ENCODE measurements at places on chromosomes 5 and 9.

DNA sequence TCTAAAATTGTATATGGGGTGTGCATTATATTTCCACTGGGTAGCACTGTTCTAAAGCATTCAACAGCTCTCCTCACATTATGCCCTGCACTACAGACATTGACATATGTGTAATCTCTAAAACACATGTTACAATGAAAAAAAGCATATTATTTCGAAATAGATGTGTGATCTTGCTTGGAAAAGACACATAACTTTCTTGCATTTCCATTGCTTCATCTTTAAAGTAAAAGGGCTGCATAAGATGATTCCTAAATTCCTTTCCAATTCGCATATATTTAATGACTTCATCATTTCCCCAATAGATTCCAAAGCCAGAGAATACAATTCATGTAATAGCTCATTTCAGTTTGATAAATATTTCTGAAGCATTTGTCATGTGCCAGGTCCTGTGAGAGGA, 566.9 kb downstream of the PDE4D start:
- no peak for DNase-seq

GRCh38 chr5:157451806-157452205, 8.2 kb upstream of the NIPAL4 start:
- DNase-seq: no peak

DNA sequence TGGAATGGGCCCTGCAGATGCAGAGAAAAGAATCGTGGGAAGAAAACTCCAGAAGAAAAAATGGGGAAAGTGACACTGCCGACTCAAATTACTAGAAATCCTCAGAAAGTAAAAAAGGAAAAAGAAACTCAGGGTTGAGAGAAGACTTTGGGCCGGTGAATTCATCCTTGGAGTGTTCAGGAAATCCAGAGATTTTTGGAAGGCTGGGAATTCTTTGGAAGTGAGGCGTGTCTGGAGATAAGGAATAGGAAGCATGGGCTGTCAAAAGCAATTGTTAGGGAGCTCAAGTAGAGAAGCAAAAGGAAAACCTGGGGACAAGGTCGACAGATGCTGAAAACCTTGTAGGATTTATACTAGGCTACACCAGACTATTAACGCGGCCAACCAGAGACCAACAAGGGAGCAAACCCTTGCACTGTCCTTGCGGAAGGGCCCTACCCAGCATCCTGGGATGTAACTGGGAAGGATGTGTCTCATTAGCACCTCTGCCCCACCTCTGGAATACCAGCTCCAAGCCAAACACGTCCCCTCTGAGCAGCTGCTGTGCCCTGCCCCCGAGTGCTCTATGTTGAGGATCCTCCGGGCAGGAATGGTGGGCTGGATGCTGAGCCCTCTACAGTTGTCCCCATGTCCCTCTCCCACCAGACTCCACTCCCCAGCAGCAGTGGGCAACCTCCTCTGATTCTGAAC, 11.6 kb downstream of the DAB2IP start:
- DNase-seq: no peak

DNA sequence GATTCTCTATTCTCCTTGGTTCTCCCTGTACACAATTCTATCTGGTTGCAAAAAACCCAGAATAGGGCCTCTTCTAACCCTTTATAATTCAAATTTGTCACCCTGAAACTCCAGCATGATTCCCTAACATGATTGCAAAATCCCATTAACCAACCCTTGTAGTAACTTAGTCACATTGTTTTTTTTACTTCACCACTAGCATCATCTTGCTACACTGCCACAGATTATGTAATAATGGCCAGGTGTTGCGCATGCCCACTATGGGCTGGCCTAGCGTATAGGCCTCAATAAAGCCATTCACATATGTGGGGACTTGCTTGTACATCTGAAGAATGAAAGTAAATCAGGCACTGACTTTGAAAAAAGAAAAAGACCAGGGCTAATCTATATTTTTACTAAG, 25.7 kb downstream of the FAM170A start:
- DNase-seq: peak; percentile 24

- DNase-seq: no peak
Measured at GRCh38 chr9:112377087-112377486, 2.8 kb upstream of the HSDL2 start.

DNA sequence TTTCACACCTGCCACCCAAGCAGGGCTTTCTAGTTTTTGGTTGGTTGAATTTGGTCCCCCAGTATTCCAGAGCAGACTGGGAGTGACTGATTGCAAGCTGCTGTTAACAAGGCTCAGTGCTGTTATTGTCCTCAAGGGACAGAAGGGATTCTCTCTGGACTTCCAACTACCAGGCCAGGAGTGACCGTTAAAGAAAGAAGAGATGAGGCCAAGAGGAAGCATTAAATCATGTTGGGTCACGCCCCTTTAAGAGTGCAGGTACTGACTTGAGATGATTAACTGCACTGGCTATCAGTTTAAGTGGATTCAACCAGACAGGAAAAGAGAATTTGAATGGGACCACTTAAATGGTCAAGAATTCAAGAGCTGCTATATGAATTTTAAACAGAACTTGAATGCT, 220.8 kb upstream of the PCSK5 start:
- DNase-seq: no peak

- DNase-seq: no peak
Measured at GRCh38 chr9:135180586-135180985, 93.1 kb downstream of the OLFM1 start.

GRCh38 chr9:14027116-14027800, 286.7 kb downstream of the NFIB start:
- no peak for DNase-seq

GRCh38 chr5:2906302-2907090, 155.0 kb upstream of the IRX2 start:
- no peak for DNase-seq

DNA sequence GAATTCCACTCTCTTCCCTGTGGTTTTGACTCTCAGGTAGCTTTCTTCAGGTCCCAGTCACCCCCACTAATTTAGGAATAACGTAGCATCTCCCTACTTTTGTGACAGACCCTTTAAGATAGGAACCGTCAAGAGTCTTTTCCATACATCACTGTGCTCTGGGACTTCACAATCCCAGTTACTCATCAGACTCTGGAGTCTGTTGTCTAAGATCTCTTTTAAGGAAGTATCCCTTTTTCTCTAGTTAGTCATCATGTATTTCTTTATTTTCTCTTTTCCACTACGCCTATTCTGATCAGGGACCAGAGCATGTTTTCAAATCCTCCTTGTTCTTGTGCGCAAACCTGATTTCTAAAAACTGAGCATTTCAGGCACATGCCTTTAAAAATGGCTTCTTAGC, 143.0 kb downstream of the GOLPH3 start:
- no peak for DNase-seq

DNA sequence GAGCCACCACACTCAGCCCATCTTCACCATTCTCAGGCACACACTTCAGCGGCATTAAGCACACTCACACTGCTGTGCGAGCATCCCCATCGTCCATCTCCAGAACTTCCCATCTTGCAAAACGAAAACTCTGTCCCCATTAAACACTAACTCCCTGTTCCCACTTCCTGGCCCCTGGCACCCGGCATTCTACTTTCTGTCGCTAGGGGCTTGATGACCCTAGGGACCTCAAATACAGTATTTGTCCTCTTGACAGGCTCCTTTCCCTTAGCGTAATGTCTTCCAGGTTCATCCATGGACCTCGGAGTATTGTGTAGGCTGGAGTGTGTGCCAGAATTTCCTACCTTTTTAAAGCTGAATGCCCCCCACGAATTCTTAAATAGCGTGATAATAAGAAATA, 14.7 kb upstream of the UBAC1 start:
- no peak for DNase-seq

DNA sequence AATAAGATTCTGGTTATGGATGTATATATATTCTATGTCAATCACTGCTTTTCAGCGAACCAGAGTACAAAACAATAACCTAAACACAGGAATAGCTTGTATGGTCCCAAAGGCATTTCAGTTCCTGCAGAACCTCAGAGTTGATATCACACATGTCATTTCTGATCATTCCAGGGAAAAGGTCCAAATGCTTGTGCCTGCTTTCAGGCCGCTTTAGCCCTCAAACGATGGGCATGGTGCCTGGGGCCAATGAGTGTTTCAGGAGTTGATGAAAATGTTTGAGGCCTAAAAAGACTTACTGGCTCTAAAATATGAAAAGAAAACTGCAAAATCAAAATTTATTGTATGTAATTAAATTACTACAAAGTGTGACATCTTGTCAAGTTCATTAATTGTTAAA, 22.8 kb downstream of the ANGPTL2 start:
- no peak for DNase-seq

DNA sequence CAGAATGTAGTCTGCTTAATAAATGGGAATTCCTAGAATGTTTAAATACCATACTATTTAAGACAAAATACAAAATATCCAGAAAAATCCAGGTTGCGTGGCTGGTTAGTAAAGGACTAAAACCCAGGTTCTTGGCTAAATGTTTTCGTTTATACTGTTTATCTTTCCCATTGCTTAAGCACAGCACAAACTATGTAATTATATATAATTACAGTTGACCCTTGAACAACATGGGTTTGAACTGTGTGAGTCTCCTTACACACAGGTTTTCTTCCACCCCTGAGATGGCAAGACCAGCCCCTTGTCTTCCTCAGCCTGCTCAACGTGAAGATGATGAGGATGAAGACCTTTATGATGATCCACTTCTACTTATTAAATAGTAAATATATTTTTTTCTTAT, 24.7 kb downstream of the XPA start:
- no peak for DNase-seq

- no peak for DNase-seq
Measured at GRCh38 chr5:38553001-38553521, 3.4 kb downstream of the LIFR start.

DNA sequence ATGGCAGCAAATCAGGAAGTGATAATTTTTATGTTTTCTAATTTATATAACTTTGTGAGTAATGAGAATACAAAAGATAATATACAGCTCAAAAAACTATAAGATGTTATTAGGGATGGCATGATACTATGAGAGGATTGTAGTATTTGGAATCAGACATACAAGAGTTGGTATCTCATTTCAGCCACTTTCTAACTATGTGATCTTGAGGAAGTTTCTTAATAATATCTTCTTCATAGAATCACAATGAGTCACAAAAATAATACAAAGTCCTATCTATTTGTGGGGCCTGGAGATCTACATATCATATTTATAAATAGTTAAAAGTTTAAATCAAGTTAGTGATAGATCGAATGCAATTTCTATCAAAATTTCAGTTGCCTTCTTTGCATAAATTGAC, 23.7 kb upstream of the TMED7 start:
- DNase-seq: no peak

DNA sequence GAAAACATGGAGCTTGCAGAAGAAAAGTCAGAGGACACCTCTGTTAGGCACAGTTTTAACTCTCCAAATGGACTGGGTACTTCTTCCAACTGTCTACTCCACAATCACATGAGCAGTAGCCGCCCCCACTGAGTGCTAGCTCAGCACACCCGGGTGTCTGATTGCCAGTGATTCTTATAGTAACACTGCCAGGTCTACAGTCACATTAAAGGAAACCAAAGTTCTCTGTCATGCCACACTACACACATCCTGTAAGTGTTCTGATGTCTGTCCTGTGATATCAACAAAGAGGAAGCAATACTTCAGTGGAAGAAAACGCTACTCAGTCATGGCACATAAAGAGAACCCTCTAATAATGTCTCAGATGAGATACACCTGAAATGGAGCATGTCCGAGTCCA, at the start of gene HAVCR2:
TSS of gene HAVCR2 (minus strand) at position 69 of the 400 bp plus-strand sequence. CDS start at position 8, 61 bp downstream.
- no peak for DNase-seq

GRCh38 chr9:98249771-98250170, 5.7 kb downstream of the TBC1D2 start:
- no peak for DNase-seq

GRCh38 chr5:168076561-168076991, 214.9 kb upstream of the WWC1 start:
- peak; percentile 24 for DNase-seq

DNA sequence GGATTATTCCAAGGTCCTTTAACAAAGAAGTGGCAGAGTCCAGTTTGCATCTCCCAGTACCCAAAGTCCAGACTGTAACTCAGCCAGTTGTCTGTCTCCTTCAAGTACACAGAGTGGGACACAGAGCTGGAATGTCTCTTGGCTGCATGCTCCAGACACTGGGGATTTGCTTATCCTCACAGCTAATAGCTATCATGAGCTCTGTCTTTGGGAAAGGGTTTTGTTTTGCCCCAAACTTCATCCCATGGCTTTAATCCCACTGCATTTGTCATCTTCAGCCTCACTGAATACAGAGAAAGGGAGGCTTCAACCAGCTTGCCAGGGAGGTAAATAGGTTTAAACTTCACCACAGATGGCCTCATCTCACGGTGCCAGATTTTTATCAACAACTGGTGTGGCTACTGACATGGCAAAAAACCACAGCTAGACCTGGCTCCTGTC, 412.2 kb upstream of the SLC24A2 start:
- no peak for DNase-seq

GRCh38 chr5:90529939-90530677, 724 bp upstream of the LYSMD3 start:
- peak; percentile 70 for DNase-seq

- DNase-seq: no peak
Measured at GRCh38 chr5:92179651-92180050, 796.5 kb upstream of the ARRDC3 start.

DNA sequence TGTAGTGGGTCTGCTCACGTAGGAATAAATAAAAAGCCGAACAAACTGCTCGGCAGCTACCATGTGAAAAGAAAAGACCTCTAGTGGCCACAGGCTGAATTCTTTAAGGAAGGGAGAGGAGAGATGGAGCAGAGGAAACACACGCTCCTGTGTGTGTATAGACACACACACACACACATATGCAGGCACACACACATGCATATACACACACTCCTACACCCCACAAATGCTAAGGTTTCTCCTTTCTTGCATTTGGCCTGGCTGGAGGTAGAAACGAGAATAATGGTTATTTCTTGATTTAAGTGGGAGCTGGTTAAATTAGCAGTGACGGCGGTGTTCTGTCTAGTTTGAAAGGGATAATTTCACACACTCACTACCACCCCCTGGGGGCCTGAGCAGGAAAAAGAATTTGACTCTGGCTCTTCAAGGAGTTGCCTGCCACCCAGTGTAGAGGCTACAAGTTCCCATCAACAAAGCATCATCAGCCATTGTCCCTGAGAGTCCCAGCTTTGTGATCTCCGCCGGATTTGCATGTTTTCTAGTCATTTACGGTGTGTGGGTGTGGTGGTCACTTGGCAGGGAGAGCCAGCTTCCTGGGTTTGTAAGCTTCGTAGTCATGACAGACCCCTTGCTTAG, at the start of gene INSYN2B:
TSS of gene INSYN2B (minus strand) at position 78 of the 636 bp plus-strand sequence. CDS start 96,597 bp downstream, outside the sequence.
- peak; percentile 94 for DNase-seq

Measured in brain microvascular endothelial cell (primary cell).